ENCODE measurements at places on chromosomes 13 and 19.

DNA sequence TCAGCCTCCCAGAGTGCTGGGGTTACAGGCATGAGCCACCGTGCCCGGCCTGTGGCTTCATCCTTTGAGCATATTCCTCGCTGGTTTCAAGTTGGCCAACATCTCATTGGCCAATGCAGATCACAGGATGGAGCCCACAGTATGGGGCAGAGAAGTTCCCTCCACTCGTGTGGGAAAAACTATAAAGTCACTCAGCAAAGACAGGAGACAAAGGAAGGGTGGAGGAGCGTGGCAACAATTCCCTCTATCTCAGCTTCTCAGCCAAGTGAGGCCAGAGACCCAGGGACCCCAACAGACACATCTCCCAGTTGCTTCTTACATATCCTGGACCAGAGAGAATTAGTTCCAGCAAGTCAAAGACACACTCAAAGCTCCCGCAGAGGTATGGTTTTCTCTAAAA lies 184.6 kb upstream of the SOX1 start:
- no peak for DNase-seq

DNA sequence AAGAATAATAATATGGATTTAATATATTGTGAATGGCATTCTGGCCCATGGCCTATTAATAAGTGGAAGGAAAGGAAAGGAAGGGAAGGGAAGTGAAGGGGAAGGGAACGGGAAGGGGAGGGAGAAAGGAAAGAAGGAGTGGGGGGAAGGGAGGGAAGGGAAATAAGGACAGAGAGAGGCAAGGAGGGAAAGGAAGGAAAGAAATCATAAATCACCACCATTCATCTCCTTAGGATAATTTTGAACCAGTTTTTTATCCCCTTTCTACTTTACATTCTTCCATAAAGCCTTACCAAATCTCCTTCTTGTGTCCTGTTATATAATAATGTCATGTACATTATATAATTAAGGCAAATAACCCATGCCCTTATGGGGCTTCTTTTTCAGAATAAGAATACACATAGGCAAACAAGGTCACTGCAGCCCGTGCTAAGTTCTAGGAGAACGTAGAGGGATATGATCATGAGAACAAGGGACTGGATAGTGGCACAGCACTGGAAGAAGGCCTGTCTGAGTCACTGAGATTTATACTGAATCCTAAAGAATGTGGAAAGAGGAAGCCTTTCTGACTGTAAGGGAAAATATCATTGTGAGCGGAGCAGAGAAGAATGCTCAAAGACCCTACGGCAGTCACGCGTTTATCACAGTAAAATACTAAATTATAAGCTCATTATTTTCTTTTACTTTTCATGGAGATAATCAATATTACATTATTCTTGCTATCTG lies 444.5 kb upstream of the GPC6 start:
- no peak for DNase-seq

DNA sequence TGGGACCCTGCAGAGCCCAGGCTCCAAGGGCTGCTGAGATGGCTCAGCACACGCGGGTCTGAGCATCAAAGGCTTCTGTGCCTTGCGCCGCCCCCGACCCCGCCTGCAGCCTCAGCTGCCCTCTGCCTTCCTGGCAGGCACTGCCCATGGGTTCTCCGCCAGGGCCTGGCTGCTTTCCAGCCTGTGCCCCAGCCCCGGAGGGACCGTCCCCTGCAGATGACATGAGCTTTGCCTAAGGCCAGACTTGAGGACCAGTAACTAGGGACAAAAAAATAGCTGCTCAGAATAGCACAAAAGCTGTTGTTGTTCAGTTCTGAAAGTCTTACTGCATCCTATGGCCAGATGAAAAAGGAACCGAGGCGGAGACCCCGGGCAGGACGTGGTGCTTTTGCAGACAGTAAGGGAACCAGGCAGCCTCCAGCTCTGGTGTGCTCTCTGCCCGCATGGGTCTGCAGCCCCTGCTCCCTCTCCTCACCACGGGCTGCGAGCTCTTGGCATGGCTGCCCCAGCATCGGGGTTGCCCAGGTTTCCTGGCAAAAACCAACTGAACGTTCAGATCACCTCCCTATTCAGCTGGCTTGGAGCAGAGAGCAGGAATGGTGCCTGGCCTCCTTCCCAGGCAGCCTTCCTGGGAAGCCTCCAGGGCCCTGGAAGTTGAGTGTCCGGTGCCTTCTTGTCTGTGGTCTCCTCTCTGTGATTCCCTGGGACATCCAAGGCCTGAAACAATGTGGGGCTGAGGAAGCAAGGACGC lies 12.5 kb upstream of the CFAP97D2 start:
- no peak for DNase-seq

DNA sequence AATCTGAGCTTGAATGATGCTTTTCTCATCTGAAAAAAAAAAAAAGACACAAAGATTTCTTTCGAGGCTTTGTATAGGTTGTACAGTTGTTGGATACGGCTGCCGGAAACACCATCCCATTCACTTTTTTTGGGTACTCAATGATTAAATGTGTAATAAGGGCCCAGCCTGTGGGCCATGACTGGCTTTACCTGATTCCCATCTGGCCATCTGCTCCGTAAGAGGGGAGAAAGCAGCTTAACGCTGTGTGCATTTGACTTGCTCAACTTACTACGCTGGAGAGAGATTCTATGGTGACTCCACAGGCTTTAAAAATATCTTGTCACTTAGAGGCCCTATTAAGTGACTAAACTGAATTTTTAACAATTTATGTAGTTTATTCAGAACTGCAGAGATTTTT lies 731 bp downstream of the ZNF558 start:
- DNase-seq = no peak

- no peak for DNase-seq
These were observed 494.6 kb downstream of the MYO16 start for GRCh38 chr13:109123971-109124370.

DNA sequence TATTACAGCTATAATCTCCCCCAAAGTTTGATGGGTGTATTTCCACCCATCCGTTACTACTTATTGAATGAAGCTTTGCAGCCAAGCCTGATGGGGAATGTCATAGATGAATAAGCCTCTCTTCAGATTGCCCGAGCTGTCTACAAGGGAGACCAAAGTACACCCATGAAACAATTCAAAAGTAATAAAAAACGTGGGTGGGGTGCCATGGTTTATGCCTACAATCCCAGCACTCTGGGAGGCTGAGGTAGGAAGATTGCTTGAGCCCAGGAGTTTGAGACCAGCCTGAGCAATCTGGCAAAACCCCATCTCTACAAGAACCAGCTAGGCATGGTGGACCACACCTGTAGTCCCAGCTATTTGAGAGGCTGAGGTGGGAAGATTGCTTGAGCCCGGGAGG lies 419.2 kb downstream of the FGF9 start:
- no peak for DNase-seq

- no peak for DNase-seq
These were observed 12.2 kb downstream of the TJP3 start for GRCh38 chr19:3720349-3720917.

- no peak for DNase-seq
These were observed 3.4 kb upstream of the IRF2BP1 start for GRCh38 chr19:45889210-45889885.

GRCh38 chr13:44575035-44575434 lies 1.1 kb downstream of the TSC22D1 start:
- DNase-seq = no peak

- DNase-seq = no peak
These were observed 495 bp downstream of the KCNA7 start for GRCh38 chr19:49071860-49072547.

- DNase-seq = peak; percentile 66
These were observed 15.4 kb upstream of the SBNO2 start for GRCh38 chr19:1189419-1189818.

GRCh38 chr13:98541701-98542203 lies 35.2 kb downstream of the STK24 start:
- no peak for DNase-seq

DNA sequence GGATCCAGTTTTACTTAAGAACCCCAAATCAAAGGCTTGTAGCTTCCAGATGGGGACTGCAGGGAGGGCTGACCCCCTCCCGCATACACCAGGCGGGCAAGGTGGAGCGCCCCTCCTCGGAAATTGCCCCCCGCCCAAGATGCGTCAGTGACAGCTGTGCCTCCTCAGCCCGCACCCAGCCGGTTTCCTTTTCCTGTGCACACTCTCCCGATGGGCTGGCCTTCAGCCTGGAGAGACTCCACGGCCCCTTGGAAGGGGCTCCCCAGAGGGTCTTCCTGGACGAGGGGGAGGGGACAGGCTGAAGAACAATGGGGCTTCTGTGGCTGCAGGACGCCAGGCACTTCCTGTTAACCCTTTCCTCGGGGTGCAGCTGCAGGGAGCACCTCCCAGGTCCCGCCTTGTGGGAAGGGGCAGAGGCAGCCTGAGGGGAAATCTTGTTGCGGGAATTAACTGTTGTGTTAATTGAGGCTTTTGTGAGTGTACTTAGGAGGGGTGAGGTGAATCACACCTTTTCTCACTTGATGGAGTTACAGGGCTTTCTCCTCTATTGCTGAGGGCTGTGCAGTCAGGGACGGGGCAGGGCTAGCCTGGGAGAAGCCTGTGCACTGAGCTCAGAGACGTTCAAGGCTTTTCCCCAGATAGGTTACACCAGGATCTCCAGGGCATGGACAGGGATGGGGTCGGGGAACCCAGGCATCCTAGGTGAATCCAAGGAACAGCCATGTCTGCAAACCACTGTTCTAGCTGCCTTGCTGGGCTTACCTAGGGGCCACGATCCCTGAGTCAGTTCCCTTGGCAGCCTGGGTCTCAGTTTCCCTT lies 14.3 kb downstream of the IER2 start:
- DNase-seq = peak; percentile 45

DNA sequence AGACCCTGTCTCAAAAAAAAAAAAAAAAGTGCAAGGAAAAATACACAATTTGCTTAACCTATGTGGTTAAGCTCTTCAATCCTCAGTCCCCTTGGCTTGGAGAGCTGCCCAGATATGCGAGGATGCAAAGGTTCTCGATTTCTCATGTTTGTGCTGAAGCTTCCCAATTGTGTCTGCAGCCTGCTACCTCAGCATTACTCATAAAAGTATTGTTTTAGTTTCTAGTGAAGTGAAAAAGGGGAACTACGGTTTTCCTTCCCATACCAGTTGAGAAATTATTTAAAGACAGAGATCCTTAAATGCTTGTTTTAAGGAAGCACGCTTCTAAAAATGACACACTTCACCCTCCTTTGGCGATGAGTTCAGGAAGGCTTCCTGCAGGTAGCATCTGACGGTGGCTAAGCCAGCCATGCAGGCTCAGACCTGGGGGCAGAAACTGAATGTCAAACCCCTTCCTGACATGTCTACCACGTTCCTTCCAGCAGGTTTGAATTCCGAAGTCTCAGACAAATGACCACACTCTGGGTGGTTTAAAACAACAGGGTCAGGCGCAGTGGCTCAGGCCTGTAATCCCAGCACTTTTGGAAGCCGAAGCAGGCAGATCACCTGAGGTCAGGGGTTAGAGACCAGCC lies 47.9 kb downstream of the RUBCNL start:
- DNase-seq = no peak

DNA sequence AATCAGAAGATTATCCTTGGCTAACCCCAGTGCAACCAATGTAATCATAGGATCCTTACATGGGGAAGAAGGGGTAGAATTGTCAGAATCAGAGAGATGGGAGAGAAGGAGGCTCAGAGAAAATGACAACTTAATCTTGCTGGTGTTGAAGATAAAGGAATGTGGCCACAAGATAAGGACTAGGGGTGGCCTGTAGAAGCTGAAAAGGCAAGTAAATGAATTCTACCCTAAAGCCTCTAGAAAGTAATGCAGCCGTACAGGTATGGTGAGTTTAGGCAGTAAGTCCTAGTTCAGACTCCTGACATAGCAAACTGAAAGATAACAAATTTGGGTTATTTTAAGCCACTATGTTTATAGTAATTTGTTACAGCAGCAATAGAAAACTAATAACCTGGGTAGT lies 718.5 kb downstream of the SLITRK6 start:
- DNase-seq = no peak

- no peak for DNase-seq
These were observed 68.2 kb downstream of the OXGR1 start for GRCh38 chr13:96925916-96926628.

DNA sequence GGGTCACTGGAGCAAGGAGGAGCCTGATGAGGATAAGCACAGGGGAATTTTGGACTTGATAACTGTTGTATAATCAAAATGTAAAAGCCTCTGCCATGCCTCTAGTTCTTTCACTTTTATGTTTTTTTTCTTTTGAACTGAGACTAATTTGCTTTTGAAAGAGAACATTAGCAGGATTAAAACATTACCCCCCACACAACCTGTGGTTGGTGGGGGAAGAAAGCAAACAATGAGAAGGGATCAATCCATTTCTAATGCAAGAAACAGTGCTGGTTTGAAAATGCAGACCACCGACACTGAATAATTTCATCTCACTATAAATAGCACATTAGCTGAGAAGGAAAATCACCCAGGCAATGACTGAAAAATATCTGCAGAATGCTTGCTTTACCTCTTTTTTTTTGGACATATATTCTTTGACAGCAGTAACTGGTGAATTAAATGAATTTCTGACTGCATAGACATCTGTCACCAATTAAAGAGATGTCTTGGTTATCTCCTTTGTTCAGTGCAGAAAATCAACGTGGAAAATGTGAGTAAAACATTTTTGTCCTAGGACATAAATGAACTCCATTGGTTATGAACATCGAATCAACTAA lies 48.6 kb upstream of the TRPC4 start:
- DNase-seq = no peak

DNA sequence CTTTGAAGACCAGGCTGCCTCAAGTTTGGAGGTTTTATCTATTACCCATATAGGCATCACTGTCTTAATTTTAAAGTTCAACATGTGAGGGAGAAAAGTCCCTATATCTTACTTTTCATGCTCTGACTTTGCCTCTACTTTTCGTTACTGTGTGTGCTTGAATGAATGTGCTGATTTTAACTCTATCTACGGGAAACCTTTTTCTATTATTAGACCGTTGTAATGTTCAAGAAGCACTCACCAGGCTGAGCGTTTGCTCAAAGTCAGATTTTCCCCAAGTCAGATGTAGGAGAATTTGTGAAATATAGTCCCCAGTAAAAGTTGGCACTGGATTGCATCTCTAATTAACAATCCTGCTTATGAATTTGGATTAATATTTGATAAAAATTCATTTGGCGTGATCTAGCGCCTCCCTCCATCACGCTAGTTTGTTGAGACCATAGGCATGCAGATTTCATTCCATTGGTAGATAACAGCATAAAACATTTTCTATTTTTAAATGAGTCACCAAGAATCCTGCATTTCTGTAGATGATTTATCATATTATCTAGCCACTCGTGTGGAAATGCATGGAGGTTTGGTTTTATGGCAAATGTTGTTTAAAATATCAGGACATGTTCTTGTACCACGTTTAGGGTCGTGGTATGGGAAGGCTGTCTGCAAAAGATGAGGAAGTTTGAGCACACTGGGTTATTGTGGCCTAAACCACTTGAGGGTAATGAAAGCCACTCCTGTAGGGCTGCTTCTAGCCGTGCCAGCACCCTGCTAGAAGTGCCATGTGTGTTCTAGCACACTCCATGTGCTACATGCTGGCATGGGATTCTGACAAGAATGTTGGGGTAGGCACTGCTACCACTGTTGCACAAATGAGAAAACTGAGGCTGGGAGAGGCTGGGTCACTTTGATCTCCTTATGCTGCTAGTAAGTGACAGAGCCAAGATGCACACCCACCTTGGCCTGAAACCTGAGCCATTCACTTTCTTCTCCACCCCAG lies 179.4 kb downstream of the FGF9 start:
- DNase-seq = no peak

GRCh38 chr13:102333320-102334198 lies 68.3 kb downstream of the FGF14 start:
- no peak for DNase-seq
